ENCODE measurements at places on chromosomes 11 and 22. TPM values are rescaled to one million over a fixed set of nuclear protein-coding genes. Genes with fewer than 3 reads are reported as not detected.

- no peak for DNase-seq
These were observed 9.3 kb downstream of the CSF2RB start for GRCh38 chr22:36922711-36923110.

GRCh38 chr11:125155100-125155444 is 9.5 kb upstream of the PKNOX2 start:
- no peak for DNase-seq

GRCh38 chr11:72781063-72781312 is 12.9 kb downstream of the STARD10 start:
- DNase-seq = no peak

DNA sequence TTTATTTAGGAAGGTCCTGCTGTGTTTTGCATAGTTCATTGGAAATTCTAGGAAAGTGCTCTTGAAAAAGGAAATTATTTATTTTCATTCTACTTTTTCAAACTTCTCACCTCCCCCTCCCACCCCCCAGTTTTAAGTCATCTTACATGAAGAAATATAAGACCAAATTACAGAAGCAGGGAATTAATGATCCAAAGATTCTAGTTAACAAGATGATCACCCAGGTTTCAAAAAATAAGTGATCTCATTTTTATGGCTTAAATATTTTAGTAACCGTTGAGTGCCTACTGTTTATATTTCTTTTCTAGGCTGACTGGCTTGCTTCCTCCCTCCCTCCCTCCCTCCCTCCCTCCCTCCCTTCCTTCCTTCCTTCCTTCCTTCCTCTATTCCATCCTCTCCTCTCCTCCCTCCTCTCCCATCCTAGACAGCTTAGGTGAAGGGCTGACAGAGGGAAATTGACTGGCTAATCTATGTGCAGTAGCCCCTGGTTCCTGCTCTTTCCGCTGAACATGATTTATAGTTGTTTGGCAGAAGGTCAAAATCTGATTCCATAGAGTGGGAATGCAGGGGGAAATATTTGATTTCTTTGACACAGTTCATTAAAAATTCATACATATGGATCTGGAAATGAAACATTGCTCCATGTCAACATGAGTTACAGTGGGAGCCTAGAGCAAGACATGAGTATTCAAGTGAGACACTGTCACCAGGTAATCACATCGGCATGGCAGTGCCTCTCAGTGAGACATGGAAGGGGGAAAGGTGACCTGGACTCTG is 123.4 kb downstream of the COMMD9 start:
- no peak for DNase-seq

DNA sequence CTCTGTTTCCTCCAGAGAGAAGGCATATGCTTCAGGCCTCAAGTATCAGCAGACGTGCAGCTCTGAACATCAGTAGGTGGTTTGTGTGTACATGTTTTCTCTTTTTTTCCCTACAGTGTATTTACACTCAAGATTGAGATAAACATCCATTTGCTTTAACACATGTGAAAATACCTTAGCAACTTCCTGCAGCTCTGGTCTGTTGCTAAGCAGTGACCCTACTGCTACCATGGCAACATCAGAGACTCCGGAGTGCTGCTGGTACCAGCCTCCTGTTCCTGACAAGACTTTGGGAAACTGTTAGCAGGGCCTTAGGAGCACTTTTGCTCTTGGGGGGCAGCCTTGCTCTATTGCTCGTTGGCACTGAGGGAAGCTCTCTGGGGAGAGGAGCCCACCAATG is 221.2 kb upstream of the PLET1 start:
- DNase-seq = no peak

DNA sequence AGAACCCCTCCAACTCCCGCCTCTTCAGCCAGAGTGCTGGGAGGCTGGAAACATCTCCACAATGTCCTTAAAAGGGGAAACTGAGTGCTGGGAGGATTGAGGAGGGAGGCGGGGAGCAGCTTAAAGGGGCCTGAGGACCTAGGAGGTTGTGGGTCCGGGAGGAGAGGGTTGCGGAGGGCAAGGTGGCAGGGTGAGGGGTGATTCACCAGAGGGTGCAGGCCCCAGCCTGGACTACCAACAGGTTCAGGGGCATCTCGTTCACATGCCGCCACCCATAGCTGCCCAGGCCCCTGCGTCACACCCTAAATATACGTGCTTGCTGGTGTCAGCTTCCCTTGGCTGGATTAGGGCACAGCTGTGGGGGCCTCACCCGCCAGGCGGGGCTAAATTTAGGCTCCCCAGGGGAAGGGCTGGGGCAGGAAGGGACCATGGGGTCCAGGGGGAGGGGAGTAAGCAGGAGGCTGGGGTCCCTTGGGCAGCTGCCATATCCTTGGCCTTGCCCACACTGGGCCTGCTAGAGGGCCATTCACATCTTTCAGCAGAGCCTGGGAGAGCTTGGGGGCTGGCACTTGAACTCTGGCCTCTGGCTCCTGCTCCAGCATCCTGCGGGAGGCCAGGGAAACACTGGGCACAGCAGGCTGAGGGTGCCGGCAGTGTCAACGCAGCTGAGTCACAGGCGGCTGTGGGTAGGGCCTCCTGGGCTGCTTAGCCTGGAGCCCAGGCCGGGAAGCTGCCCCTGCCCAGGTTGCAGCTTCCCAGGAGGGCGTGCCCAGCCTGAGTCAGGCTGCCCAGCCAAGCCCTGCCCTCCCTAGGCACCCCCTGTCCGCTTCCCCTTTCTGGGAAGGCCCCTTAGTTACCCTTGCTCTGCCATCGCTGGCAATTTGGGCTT is 1.3 kb downstream of the EHBP1L1 start:
- DNase-seq = no peak

DNA sequence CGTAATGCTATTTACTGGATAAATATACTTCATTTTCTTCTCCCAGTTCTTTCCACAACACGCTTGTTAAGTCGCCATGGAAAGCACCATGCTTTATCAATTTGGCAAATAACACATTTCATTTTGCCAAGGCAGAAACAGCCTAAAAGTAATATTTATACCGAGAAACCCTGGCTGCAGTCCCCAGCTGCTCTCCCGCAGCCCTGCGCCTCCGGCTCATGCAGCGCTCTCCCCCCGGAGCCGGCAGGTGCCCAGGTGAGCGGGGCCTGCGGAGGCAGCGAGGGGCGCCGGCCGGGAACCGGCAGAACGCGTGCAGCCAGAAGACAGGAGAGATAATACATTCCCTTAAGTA is 681 bp upstream of the ARHGEF12 start:
- no peak for DNase-seq

- DNase-seq = no peak
These were observed 27.0 kb upstream of the SORL1-AS1 start for GRCh38 chr11:121479698-121480238.

GRCh38 chr22:41146573-41146972 is 54.2 kb downstream of the EP300 start:
- DNase-seq = no peak

DNA sequence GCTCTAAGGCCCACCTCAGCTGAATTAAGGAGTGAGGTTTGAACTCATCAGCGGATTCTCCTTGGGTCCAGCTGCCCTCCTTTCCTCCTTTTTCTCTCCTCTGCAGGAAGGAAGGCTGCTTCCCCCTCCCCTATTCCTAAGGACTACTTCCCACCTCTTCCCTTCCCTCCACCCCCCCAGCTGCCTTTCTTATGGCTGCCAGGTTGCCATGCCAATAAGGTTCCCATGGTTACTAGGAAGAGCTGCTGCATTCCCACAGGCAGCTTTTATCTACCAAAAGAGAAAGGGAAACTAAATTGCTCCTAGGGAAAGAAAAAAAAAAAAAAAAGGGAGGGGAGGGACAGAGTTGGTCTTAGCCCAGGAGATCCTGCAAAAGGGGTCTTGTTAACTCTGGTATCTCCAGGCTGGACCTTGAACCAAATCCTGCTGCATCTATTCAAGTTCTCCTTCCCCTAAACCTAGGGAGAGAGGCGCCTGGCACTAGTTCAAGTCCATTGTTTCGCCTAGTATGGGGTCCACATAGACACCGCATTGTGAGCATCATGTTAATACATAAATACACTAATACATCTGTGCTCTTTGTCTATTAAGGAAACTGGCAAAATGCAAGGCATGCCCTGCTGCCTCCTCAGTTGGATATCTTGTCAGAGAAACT is 21.2 kb upstream of the FEZ1 start:
- no peak for DNase-seq

GRCh38 chr11:110050201-110050506 is 43.0 kb upstream of the ZC3H12C start:
- no peak for DNase-seq

DNA sequence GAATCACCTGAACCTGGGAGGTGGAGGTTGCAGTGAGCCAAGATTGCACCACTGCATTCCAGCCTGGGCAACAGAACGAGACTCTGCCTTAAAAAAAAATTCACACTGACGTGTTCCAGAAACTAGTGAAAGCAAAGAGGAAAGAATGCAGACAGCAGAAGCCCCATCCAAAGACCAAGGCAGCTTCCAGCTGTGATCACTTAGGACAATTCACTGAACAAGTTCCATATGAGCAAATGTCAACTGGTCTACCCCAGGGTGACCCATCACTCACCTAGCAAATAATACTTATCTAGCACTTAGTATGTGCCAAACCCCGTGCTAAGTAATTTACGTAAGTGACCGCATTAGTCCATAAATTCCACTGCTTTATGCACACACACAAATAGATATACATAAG is 138.9 kb downstream of the LARGE1 start:
- DNase-seq = no peak

DNA sequence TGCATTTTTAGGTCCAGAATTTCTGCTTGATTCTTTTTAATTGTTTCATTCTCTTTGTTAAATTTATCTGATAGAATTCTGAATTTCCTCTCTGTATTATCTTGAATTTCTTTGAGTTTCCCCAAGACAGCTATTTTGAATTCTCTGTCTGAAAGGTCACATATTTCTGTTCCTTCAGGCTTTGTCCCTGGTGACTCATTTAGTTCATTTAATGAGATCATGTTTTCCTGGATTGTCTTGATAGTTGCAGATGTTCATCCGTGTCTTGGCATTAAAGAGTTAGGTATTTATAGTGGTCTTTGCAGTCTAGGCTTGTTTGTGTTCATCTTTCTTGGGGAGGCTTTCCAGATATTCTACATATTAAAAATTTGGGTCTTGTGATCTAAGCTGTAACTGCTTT is 694.8 kb upstream of the CCDC179 start:
- no peak for DNase-seq

- no peak for DNase-seq
These were observed 2.5 kb upstream of the SUSD2 start for GRCh38 chr22:24178502-24179440.

DNA sequence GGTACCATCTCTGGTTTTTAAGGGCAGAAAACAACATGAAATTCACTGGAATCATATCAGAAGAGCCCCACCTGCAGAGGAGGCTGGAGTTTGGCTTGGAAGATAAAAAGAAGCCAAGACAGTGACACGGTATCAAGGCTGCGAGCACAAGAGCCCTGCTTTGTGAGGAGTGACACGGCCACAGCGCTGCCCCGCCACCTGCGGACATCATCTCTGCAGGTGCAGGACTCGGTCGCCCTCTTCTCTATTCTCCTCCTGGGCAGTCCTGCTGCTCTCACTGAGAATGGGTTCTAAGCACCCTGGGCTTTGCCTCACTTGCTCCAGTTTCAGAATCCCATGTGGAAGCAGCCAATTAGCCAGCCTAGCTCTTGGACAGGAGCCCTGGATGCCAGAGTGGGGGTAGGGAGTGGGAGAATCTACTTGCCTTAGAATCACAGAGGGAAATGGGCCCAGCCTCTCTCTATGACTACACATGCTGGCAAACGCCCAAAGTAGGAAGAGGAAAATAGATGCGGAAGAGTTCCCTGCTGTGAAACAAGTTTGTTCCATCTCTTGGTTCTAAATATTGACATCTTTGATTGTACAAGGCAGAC is 17.1 kb downstream of the APOL4 start:
- no peak for DNase-seq

- DNase-seq = no peak
These were observed 12.5 kb upstream of the PPFIBP2 start for GRCh38 chr11:7501251-7501650.

GRCh38 chr22:46436595-46437175 is 100.7 kb downstream of the CELSR1 start:
- no peak for DNase-seq

GRCh38 chr11:61482513-61482912 is 26.0 kb upstream of the LRRC10B start:
- no peak for DNase-seq

GRCh38 chr11:125892071-125892470 is 4.6 kb downstream of the HYLS1 start:
- DNase-seq = no peak

DNA sequence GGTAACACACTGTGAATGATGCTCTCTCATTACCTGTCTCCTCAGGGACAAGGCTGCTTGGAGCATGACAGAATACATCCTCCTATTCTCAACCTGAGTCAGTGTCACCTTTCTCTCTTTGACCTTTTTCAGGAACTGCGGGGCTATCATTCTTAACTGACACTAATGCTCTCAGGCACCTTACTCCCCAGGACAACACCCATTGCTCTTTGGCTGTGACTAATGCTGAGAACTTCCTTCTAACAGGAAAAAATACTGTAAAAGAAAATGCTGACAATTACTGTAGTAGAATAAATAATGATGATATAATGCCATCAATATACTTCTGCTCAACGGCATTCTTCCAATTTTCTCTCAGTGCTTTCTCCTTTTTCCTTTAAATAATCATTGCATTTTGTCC is 2082.7 kb upstream of the RAG2 start:
- DNase-seq = no peak

Gene LINC01488
- total RNA-seq = not detected

Gene MRPL16
- 61.0 TPM for total RNA-seq

Gene AGBL2
- total RNA-seq = not detected

Gene APOL5
- total RNA-seq = not detected

Gene EXT2
- 42.8 TPM for total RNA-seq

Gene ROBO3
- total RNA-seq = 30.7 TPM

Gene DKK3
- 0.49 TPM for total RNA-seq

Gene LRRC56
- 9.1 TPM for total RNA-seq

Gene FBXO3
- 27.2 TPM for total RNA-seq

Gene IGLL1
- total RNA-seq = not detected

Gene CASP12
- not detected for total RNA-seq

Gene POTEH
- total RNA-seq = not detected

Gene C11orf16
- not detected for total RNA-seq

Gene NAALADL1
- total RNA-seq = not detected

Gene SCGB1C1
- total RNA-seq = not detected

Gene GDPD5
- total RNA-seq = 27.5 TPM

Gene KRTAP5-10
- total RNA-seq = 0.20 TPM

Gene SESN3
- total RNA-seq = 4.2 TPM

Gene NR1H3
- total RNA-seq = 23.5 TPM

Gene MS4A15
- total RNA-seq = 1.5 TPM

All from HCT116 (cell line).